Right ventricle myocardium inferior (tissue), 1 donor: ENCODE measurements at places on chromosomes 3 and 15. TPM values are rescaled to one million over a fixed set of nuclear protein-coding genes. Genes with fewer than 3 reads are reported as not detected.

DNA sequence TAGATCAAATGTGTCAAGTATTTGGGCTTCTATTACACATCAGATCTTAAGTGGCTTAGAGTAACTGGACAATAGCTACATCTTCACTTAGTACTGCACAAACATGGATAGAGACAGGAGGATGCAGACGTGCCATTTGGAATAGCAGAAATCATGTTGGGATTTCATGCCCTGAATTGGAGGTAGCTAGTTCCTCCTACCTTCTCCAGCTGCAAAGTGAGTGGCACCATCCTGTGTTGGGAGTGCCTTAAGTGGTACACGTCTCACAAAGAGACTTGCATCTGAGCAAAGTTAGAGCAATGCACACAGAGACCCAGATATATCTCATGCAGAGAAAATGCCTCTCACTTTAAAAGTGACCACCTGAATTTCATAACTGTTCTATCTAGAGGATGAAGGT lies 136.5 kb downstream of the SSR3 start:
- DNase-seq, result no peak

SLC27A2 gene
- total RNA-seq, result not detected

DNA sequence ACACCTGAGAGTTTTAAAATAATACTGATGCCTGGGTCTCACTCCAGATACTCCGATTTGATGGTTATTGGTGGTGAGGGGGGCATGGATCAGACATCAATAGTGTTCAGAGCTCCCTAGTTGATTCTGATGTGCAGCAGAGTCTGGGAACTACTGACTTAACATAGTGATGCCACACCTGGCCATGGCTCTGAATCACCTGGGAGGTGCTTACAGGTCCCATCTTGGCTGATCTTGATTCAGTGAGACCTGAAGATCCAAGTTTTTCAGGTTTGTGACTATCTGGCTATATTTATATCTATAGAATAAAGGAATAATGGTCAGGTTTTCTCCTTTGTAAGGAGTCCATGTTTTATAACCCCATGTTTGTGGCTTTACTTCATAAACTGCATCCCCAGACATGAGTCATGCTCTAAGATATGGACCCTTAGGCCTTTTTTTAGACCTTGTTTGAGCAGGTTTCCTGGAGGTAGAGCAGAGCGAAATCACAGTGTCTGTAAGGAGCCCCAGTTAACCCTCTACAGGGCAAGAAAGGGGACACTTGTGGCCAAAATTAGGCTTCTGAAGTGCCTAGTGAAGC lies 101.4 kb downstream of the LARS2 start:
- no peak for DNase-seq

HSPBAP1 gene
- 4.9 TPM for total RNA-seq

- no peak for DNase-seq
Measured at GRCh38 chr3:105413343-105413887, 46.7 kb downstream of the ALCAM start.

HESX1 gene
- not detected for total RNA-seq

ECE2 gene
- not detected for total RNA-seq

DNA sequence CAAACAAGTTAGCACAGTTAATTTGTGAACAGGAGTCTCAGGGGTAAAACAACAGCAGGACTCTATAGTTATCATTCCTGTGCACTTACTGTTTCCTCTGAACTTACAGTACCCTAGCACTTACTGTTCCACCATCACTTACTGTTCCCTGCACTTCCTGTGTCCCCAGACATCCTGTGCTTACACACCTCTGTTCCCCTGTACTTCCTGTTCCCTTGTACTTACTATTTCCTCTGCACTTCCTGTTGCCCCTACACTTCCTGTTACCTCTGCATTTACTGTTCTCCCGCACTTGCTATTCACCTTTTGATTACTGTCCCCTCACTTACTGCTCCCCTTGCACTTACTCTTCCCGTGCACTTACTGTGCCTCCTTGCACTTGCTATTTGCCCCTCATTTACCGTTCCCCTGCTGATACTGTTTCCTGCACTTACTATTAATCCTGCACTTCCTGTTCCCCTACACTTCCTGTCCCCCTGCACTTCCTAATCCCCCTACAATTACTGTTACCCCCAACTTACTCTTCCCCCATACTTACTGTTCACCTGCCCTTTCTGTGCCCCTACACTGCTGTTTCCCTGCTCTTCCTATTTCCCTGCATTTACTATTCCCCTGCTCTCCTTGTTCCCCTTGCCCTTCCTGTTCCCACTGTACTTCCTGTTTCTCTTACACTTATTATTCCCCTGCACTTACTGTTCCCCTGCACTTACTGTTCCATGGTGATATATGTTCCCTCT lies 30.3 kb downstream of the TPRA1 start:
- DNase-seq, result no peak

DNA sequence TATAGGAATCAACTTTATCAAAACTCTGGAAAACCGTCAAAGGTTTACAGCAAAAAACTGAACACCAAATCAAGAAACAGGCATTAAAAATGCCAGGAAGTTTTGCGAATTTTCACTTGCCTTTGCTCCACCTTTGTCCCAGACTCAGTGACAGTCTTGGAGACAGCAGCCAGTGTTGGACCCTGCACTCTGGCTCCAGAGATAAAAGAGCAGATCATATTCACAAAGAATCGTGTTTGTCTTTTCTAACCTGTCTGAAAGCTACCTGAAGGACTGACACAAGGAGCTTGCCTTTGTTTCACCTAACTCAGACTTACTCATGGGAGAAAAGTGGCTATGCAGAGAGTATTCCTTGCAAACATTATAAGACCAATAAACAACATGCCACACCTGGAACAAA lies 74.0 kb upstream of the TCF12 start:
- no peak for DNase-seq

DNA sequence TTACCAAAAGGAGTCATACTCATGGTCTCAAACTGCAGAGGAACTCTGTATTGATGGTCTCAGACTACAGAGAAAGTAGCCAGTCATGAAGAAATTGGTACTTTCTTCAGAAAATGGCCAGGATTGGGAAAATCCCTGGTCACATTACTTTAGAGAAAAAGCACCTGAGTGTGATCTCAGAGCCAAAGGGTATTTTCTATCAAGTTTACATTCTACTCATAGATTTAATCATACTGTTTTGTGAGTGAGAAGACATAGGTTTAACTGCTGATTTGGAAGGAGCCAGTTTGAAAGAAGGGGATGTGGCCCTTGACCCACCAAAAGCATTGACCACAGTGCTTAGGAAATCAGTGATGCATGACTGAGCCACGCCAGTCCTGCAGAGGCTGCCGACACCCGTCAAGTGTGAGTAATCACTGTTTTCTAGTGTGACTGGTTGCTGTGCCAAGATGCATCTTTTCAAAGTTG lies 203.6 kb downstream of the AKAP13 start:
- DNase-seq, result peak; percentile 73

KNG1 gene
- total RNA-seq, result 0.62 TPM

ITPR1 gene
- 22.4 TPM for total RNA-seq

MBNL1 gene
- total RNA-seq, result 180 TPM

- no peak for DNase-seq
Measured at GRCh38 chr3:39896184-39896583, 86.8 kb downstream of the MYRIP start.

KLHL40 gene
- not detected for total RNA-seq

DNA sequence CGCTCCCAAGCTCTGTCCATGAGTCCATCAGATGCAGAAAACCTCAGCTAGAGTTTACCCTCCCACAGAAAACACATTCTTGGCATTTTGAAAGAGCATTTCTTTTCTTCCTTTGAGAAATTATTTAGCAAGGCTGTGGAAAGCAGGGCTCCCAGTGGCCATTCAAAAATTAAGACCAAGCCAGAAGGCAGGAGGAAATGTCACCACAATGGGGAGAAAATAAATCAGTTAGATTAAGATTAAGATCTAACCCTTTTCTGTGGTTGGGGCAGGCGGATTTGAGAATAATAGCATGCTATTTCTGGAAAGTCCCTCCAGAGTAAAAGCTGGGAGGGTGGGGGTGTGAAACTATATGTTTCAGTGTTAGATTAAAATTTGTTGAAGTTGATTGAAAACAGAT lies 20.2 kb downstream of the LRIG1 start:
- no peak for DNase-seq

CELSR3 gene
- total RNA-seq, result 0.38 TPM

SNURF gene
- total RNA-seq, result 57.8 TPM

DNA sequence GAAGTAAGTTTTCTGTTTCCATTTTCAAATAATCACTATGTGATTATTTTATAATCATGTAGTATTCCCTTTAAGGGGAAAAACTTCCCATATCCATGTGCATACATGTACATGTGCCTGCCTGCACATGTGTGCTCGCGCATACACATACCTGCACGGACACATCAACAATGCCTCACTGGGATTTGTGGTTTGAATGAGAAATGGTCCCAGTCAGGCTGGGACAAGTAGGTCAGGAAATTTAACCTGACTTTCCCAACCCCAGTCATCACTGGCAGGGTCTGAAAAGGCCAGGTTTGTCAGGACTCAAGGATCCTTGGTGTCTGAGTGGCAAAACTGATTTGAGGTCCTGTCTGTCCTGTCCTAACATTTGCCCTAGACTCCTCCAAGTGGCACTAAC lies 109.3 kb upstream of the MRPS22 start:
- DNase-seq, result no peak

- no peak for DNase-seq
Measured at GRCh38 chr3:29890801-29891200, 609.9 kb downstream of the RBMS3 start.

AMT gene
- total RNA-seq, result 20.5 TPM

- no peak for DNase-seq
Measured at GRCh38 chr15:72229076-72229946, 1.7 kb downstream of the PKM start.

GRCh38 chr3:9033867-9034266 lies 70.6 kb upstream of the RAD18 start:
- DNase-seq, result no peak

DNA sequence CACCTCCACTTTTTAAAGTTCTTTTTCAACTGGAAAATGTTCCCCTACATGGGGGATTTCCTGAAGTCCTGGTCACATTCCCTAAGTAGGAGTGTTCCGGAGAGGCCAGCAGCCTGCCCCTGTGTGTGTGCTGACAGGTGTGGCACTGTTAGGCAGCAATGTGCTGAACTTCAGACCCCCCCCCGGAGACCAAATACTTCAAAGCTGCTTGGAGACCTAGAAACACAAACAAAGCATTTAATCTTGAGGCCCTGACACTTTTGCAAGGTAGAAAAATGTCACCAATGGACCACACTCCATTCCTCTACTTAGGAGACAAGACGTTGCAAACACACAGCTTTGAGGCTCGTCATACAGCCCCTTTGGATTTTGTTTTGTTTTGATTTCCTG lies 259.6 kb upstream of the CTNNB1 start:
- no peak for DNase-seq

MUC20 gene
- 4.6 TPM for total RNA-seq

GRCh38 chr3:13236557-13237173 lies 163.4 kb upstream of the IQSEC1 start:
- DNase-seq, result no peak

C2CD4A gene
- not detected for total RNA-seq

DNA sequence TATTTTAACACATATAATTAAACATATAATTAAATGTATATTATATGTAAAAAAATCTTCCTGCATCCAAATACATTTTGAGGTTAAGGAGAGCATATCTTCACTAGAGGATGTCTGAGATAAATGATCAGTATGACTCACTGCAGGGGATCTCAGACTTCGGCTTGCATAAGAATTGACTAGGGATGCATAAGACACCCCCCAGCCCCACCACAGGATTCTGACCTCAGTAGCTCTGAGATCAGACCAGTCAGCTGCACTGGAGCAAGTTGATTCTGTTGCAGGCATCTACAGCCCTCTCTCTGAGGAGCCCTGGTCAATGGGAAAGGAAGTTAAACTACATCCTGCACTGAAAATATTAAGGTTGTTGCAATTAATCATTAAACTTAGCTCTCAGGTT lies 29.0 kb upstream of the TBC1D21 start:
- DNase-seq, result no peak

DNA sequence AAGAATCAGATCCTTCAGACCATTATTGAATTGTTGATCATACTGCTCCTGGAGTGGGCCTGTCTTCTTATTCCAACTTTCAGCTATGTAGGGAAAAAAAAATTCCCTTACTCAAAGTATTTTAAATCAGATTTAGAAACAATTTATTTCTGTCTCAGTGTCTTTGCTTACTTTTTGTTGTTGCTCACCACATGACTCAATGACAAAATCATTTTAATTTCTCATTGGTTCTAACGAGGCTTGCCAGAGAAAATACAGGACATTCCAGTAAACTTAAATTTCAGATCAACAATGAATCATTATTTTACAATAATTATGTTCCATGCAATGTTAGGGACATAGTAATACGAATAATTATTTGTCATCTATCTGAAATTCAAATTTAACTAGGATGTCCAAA lies 748.5 kb upstream of the CBLB start:
- no peak for DNase-seq

INSYN1 gene
- total RNA-seq, result 165 TPM

DNA sequence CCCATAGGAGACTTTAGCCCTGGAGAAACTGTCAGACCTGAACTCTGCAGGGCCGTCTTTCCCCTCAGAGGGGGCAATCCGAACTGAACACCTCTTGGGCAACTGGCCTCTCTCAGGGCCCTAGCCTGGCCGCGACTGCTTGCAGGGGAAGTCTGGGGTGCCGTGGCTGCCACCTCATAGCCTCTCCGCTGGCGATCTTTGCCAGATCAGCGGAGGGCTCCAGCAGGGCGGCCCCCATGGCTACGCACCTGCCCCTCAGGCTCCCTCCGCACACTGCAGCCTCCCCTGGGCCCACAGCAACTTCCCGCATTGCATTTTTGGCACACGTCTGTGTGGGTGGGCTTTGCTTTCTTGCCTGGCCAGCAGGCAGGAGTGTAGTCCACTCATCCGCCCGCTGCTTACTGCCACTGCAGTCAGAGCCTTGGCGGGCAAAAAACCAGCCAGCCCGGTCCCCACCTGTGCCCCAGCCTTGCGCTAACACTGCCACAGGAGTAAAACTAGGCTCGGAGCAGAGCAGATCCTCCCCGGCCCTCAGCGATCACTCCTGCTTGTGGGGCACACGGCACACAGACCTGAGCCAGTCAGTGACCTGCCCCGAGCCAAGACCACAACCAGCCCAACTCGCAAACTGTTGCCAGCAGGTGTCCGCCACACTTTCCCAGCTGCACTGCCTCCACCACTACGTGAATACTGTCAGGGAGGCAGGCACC lies 266.8 kb upstream of the CBLB start:
- DNase-seq, result no peak

RTP3 gene
- not detected for total RNA-seq
